Inflammatory macrophage (primary cell): ENCODE measurements at places on chromosomes 4 and X.
A peak's percentile ranks its signal among the peaks of the same experiment; 100 is the strongest.

DNA sequence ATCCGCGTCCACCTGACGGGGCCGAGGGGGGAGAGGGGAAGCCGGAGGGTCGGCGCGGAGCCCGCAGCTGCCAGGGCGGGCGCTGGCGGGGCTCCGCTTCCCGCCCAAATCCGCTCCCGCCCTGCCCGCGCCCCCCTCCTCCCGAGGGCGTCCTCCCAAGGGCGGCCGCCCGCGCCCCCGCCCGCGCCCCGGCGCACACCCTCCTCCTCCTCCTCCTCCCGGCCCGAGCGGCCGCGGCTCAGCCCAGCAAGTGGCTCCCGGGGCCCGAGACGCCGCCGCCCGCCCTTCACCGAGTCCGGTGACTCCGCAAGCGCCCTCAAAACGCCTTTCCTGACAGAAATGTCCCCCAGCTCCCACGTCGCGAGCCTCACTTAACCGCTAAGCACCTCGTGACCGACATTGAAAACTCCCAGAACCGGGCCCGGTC is 487 bp downstream of the HMGB2 start:
- DNase-seq: peak; percentile 72

GRCh38 chr4:148112231-148112982 is 329.8 kb downstream of the NR3C2 start:
- peak; percentile 85 for DNase-seq

GRCh38 chr4:15547392-15547791 is 77.7 kb downstream of the CC2D2A start:
- DNase-seq: no peak

GRCh38 chrX:13937370-13938050 is 92.2 kb downstream of the GEMIN8 start:
- no peak for DNase-seq

GRCh38 chr4:170743633-170744032 is 653.9 kb upstream of the AADAT start:
- DNase-seq: no peak

GRCh38 chr4:103996637-103997036 is 276.9 kb upstream of the TACR3 start:
- no peak for DNase-seq

DNA sequence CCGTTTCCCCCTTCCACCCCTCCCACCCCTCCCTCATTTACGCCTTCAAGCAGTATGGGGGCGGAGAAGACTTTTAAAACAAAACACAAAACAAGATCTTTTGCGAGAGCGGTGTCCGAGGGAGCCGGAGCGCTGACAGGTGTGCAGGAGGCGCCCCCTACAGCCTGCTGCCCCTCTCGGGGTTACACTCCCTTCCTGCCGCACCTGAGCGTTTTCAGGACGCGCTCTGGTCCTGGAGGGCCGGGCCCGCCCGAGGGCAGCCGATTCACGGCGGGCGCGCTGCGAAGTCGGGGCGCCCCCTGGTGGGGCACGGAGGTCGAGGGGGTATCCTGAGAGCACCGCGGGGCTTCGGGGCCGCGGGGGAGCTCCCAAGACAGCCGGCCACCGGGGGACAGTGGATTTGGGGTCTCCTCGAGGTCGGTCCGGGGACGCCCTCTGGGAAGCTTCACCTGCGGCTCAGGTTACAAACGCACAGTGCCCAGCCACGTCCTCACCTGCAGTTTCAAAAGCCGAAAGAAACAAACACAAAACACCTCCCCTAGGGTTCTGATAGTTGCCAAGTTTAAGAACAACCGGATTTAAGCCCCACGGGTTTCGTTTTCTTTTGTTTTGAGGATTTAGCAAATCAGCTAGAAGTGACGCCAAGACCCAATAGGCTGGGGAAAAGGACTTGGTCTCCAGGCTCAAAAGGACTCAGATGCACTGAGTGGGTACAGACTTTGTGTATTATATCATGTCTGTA is 8.0 kb upstream of the NEUROG2 start:
- DNase-seq: peak; percentile 42

DNA sequence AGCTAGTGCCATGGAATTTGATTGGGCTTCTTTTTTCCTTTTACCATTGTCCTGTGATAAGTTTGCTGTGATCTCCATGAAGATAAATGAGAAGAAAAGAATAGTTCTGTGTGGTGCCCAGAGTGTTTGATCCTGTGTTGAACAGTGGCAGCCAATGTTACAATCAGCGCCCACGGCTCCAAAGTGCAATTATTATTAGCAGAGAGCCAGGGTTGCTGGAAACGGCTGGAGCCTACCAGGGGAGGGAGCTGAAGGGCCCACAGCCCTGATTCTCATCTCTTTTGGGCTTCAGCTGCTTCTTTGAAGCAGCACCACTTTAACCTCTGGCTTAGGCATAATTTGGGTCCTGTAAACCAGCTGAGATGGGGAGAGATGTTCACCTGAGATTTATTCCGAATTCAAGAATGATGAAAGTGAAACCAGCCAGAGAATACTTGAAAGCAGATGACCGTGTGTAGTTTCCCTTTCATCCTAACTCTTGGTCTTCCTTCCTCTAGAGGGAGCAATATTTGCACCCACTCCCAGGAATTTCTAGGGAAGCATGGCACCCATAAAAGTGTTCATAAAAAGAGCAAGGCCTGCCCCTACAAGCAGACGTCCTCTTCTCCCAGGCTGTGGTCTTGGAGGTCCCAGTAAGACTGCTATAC is 298.3 kb downstream of the EVC2 start:
- no peak for DNase-seq

DNA sequence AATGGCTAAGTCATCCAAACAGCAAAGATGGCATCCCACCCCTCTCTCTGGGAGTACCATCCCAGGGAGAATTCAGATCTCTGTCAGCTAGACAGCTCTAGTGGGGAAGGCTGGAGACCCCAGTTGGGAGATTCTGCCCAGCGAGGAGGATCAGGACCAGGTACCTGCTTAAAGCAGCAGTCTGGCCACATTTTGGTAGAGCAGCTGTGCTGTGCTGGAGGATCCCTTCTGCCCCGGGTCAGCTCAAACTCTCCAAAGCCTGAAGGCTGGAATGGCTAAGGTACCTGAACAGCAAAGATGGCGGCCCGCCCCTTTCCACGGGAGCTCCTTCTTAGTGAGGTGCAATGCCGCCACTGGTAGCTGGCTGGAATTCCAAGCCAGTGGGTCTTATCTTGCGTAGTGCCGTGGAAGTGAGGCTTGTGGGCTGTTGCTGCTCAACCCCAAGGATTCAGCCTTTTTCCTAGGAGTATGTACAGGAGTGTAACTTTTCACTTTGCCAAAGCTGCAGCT is 40.1 kb downstream of the SATL1 start:
- DNase-seq: no peak

DNA sequence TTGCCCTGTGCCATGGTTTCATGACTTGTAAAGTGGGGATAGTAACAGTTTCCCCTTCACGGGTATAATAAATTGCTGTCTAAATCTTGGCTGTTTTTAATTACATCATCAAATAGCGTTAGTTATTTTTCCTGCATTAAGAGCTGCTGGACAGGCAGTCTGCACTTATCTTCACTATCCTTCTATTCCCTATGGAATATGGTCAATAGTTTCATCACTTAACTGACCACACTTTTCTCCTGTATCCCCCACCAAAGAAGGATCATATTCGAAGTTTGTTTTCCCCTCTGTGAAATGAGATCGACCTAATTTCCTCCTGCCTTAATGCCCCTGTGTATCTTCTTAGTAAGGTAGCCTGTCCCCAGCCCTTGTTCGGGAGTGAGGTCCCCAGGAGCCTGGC is 133.2 kb downstream of the SHROOM3 start:
- DNase-seq: no peak

DNA sequence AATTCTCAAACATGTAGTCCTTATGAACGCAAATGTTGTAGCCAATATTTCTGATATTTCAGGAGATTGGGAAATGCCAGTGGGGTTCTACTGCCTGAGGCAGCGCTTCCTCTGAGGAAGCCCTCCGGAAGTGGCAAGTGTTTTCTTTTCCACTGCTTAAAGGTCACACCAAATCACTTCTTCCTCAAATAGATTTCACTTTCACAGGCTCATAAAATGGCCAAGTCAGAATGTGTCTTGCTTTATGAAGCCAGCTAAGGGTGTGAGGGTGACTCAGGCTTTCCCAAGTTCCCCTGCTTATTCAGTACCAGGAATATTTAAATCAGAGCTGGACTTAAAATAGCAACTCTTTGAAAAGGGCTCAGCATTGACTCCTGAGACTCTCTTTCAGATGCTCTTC is 514.2 kb upstream of the DIPK2B start:
- DNase-seq: peak; percentile 82

- no peak for DNase-seq
Measured at GRCh38 chr4:158770671-158771070, 1.8 kb downstream of the FNIP2 start.

DNA sequence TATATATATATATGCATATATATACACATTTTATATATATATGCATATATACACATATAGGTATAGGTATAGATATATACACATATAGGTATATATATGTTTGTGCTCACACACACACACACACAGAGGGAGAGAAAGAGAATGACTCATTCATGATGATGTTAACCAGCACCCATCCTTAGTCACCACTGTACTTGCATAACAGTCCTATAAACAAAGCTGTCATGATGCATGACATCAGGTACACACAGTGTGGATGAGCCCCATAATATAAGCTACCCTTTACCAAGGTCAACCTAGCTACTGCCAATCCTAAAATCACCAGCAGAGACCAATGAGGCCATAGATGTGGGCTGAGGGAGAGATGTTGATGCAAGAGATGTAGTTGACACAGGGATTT is 1408.0 kb downstream of the RAPGEF2 start:
- no peak for DNase-seq

GRCh38 chr4:26420438-26420837 is 69.8 kb downstream of the CCKAR start:
- no peak for DNase-seq

DNA sequence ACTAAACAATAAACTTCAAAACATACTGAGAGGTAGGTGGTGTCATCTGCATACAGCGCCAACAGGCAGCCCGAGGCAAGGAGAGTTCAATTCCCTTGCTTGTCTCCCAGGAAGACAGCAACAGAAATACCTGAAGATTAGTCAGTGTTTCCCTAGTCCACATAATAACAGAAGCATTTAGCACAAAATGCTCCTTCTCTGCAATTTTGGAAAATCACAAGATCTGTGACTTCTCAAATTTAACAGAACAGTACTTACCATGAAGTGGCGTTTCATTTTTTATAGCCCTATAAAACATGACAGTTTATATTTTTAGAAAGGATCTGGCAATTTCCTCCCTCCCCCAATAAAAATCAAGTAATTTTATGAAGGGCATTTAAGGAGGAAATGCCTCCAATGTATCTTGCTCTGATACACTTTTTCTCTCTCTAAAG is 67.1 kb upstream of the MYOZ2 start:
- DNase-seq: no peak

- no peak for DNase-seq
Measured at GRCh38 chrX:2451501-2452316, 49.1 kb downstream of the DHRSX start.

- DNase-seq: no peak
Measured at GRCh38 chr4:120819805-120820437, 102.6 kb downstream of the PRDM5 start.

GRCh38 chr4:186134861-186135260 is 30.4 kb downstream of the FAM149A start:
- DNase-seq: no peak

- DNase-seq: no peak
Measured at GRCh38 chr4:35793045-35793722, 451.1 kb downstream of the ARAP2 start.

GRCh38 chr4:153969542-153969941 is 180.7 kb upstream of the SFRP2 start:
- DNase-seq: no peak

GRCh38 chr4:54498661-54499111 is 159.1 kb upstream of the KIT start:
- no peak for DNase-seq

DNA sequence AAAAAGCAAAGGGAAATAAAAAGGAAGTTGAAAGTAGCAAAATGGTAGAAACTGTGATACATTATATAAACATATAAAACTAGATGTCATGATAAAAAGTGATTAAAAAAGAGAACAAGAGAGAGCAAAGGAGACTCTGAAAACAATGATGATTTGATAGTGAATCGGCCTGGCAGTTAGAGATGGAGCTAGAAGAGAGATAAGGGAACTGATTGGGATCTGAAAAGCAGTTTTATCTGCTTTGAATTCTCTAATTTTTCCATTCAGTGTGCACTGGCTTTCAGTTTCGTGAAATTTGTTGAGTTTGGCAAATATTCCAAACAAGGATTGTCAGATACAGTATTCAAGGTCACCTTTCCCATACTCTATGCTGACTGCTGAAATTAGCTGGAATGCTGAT is 21.9 kb upstream of the CCSER1 start:
- DNase-seq: no peak

DNA sequence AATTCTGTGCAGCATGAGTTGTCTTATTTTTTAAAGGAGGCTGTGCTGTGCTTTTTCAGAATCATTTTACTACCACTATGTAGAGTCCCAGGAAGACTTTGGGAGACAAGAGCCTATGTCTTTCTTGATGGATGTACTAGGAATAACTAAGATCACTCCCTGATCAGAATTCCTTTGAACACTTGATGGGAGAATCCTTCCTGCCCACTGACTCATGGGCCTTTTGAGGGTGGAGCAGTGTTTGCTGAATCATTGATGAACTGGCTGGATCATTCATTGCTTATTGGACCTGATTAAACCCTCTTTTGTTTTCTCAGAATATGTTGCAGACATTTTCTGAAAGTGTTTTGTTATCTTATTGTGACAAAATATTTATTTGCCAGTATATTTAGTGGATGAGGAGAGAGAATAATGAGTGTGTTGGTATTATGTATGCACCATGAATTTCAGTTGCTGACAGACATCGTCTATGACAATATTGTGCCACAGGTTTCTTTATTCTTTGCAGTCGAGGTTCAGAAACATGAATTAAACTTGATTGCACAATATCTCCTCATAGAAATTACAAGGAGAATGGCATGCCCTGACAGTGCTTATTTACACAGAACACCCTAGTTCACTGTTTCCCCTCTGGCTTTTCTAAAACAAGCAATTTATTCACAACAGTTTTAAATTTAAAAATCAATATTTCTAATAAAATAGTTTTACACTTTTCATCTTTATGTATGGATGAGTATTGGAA is 36.3 kb downstream of the POU4F2 start:
- DNase-seq: no peak

- DNase-seq: no peak
Measured at GRCh38 chrX:115535844-115536243, 25.1 kb upstream of the PLS3 start.

DNA sequence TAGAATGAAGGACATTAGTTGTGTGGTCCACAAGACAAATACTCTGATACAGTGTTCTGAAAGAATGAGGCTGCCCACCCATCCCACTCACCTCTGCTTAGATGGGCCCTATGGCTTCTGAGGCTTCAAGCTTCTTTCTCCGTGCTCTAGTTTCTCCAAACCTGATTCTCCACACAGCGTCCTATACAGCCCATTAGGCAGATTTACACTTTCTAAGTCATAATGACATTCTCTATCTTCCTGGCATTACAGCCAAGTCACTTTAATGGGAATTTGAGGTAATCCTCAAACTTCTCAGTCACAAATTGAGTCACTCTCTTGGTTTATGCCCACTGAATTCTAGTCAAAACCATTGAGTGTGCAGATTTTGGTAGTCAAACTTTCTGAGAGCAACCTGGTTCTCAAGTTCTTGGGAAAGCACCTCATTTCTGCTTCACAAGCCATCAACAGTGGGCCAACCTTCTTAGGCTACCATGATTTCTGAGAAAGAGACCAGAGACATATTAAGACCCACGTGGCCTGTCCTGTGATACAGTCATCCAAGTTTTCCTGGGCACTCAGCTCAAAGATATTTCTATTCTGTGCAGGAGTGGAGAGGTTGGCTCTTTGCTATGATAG is 6.2 kb upstream of the SETD7 start:
- no peak for DNase-seq

- DNase-seq: no peak
Measured at GRCh38 chrX:44954562-44954961, 81.6 kb downstream of the KDM6A start.
